ENCODE measurements at places on chromosomes 1 and 21.

- DNase-seq = no peak
Measured at GRCh38 chr1:201511941-201512539, 5.1 kb upstream of the CSRP1 start.

DNA sequence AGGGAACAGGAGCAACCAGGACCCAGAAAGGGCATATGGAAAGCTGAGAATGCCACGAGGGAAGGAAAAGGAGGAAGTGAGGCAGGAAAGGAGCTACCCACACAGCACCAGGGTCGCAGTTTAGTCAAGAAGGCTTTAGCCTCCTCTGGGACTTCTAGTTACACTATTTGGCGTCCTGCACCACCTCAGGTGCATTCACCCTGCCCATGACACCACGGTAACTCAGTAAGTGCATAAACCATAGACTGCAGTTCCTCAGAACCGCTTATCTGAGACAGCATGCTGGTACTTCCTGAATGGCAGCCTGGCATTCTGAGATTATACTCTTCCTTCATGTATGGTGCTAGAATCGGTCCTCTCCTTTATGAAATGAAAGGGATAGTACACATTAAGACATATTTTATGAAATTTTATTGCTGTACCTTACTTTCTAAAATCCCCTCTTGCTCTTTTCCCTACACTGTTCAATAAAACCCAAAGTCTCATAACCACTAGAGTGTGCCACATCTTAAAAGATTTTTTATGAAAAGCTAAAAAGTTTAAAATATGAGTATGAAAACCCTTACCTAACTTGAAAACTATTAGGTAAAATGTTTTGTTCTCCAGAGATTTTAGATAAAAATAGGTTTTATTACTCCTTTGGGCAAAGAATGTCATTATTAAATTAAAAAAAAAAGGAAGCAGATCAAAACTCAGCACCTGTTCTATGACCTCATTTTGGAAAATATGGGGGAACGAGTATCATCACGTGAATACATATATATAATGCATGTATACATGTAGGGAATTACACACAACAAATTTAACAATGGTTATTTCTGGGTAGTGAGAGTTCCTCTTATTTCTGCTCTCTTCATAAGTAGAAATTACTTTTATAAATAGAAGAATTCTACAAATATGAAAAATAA, 67.3 kb downstream of the VAV3 start:
- no peak for DNase-seq

DNA sequence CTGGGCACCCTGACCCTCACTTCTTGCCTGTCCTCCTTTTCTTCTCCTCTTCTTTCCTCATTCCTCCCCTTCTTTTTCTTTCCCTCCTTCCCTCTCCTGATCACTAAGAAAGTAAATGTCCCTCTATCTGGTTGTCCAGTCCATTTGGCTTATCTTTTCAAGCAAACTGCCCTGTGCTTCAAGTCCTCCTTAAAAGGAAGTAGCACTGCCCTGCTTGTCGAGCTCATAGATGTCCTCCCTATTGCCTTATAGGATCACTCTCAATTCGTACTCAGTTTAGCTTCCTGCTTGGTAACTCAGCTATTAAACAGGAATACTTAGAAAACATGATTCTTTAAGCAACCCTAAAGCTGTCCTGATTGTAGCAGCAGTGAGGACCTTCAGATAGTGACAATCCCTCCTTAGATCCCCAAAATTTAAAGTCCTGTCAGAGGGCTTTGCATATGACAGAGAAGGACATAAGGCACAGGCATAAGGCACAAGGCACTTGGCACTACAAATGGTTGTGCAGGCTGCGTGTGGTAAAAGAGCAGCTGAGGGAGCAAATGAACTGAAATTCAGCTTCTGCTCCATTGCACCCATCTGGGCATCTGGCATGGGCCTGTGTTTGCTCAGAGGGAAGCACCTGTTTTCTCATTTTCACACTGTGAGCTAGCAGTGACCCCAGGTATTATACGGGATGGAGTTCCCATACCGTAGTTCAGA, 26.1 kb upstream of the SLAMF6 start:
- DNase-seq = no peak

- no peak for DNase-seq
Measured at GRCh38 chr1:210696709-210697108, 368.0 kb downstream of the HHAT start.

GRCh38 chr1:239218301-239218700, 168.1 kb upstream of the CHRM3 start:
- no peak for DNase-seq

GRCh38 chr1:51910221-51911000, 31.9 kb upstream of the NRDC start:
- DNase-seq = no peak

GRCh38 chr1:3910857-3911845, 11.1 kb upstream of the C1orf174 start:
- DNase-seq = peak; percentile 35

DNA sequence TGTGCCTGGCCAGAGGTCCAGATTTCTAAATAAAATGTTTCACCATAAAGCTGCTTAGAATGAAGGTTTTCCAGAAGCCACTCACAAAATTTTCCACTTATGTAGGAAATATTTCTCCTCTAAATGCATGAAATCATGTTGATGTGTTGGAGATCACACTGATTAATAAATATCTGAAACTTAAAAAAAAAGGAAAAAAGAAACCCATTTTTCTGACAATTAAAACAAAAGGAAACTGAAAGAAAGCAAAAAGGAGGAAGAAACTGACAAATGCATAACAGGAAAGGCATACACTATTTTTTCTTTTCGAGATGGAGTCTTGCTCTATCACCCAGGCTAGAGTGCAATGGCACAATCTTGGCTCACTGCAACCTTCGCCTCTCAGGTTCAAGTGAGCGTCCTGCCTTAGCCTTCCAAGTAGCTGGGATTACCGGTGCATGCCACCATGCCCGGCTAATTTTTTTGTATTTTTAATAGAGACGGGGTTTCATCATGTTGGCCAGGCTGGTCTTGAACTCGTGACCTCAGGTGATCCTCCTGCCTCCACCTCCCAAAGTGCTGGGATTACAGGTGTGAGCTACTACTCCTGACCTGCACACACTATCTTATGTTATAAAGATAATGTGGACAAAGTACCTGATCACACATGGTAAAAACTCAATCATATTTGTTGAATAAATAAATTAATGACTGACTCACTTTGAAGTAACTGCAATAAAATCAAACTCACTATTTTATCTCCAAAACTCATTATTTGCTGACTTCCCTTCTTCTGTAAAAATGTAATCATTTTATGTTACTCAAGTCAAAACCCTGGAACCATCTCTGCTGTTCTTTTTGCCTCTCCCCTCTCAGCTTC, 149.8 kb upstream of the NR5A2 start:
- no peak for DNase-seq

DNA sequence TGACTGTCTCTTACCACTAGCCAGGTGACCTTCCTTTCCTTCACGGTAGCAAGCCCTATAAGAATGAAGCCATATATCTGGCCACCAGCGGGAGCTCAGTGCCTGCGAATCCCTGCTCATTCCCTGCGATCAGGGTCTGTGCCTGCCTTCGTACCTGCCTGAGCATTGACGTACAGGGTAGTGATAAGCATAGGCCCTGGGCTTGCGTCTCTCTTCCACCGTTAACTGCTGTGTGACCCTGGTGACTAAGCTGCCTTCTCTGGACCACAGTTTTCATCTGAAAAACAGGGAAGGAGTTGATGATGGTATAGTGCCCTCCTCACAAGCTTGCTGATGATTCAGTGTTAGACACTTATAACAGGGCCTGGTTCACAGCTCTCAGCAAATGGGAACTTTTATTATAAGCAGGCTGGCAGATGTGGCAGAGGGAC, 4.1 kb downstream of the ZC3H12A start:
- DNase-seq = no peak

DNA sequence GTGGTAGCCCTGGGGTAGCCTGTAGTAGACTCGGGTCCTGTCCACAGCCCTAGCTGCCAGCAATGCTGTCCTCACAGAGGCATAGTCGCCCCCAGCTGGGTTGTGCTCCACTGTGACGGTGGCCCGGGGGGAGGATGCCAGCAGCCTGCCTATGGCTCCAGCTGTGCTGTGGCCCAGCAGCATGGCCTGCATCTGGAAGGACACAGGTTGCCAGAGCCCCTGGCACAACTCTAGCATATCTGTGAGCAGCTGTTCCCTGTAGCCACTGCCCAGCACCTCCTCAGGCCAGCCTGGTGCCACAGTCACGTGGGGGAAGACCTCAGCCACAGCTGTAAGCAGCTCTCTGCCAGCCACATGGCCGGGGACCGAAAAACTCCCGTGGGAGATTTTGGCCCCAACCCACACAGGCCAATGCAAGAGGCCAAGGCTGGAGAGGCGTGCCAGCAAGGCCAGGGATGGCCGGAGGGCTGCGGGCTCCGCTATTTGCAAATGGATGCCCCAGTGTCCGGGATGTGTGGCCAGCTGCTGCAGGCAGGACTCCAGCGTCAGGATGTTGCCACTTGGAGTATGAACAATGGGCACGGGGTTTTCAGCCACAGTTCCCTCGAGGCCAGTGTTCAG, 13.9 kb downstream of the FAM151A start:
- no peak for DNase-seq

DNA sequence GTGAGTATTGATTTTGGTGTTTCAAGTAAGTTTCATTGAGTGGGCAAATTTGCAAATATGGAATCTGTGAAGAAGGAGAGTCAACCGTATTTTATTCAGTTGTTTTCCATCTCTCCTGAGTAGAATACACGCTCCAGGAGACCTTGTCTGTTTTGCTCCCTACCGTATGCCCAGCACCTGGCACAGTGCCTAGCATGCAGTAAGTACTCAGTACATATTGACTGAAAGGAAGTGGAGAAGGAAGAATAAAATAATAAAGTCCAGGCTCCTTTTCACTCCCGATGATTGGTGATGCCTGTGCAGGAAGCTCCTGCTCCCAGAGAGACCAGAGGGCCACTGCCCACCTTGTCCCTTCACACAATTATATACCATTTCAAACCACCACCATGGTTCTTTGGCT, 59.4 kb upstream of the NEK2 start:
- peak; percentile 93 for DNase-seq

GRCh38 chr1:105260001-105260400, 1510.3 kb downstream of the AMY1C start:
- DNase-seq = no peak

- no peak for DNase-seq
Measured at GRCh38 chr1:84376000-84376910, 22.0 kb upstream of the DNASE2B start.

GRCh38 chr1:3519301-3519885, 64.9 kb downstream of the ARHGEF16 start:
- DNase-seq = no peak

GRCh38 chr1:70909262-70909822, 138.3 kb downstream of the PTGER3 start:
- DNase-seq = no peak

DNA sequence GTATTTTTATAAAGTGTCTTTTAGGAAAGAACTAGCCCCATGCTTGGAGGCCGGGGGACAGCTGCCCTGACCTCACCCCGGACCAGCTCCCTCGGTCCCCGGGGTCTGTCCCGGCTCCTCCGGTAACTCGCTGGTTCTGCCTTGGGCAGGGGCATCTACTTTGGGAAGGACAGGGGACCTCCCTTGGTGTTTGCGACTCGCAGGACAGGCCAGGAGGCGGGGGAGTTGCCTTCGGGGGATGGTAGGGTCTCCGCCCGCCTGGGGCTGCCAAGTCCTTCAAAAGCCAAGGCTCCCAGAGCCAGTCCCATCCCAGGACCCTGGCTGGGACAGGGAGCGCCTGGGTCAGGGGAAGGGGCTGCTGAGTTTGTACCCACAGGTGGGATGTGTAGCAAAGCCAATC, 157.9 kb downstream of the PEX14 start:
- DNase-seq = no peak

- peak; percentile 77 for DNase-seq
Measured at GRCh38 chr1:8704866-8705506, 112.5 kb downstream of the RERE start.

- no peak for DNase-seq
Measured at GRCh38 chr1:239835946-239836440, 255.7 kb upstream of the FMN2 start.

- no peak for DNase-seq
Measured at GRCh38 chr1:155002464-155003226, at the start of gene ZBTB7B. Gene ZBTB7B, plus strand, starts transcription at chr1:155002802. Its CDS starts 11,859 bp downstream, at chr1:155014661.

DNA sequence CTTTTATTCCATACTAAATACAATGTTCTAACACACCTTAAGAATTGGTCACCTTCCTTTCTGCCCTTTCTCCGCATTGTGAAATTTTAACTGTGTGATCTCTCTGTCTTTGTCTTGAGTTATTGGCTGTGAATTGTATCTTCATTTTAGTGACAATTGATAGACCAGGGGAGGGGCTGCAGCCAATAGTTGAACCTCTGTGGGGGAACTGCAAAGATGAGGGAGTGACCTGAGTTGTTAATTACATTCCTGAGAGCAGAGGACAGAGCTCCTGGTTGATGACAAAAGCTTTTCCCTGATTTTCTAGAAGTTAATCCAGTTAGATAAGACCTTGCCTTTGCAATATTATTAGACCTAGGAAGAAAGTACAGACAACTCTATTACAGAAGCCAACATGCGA, 1535.7 kb downstream of the BRINP3 start:
- no peak for DNase-seq

DNA sequence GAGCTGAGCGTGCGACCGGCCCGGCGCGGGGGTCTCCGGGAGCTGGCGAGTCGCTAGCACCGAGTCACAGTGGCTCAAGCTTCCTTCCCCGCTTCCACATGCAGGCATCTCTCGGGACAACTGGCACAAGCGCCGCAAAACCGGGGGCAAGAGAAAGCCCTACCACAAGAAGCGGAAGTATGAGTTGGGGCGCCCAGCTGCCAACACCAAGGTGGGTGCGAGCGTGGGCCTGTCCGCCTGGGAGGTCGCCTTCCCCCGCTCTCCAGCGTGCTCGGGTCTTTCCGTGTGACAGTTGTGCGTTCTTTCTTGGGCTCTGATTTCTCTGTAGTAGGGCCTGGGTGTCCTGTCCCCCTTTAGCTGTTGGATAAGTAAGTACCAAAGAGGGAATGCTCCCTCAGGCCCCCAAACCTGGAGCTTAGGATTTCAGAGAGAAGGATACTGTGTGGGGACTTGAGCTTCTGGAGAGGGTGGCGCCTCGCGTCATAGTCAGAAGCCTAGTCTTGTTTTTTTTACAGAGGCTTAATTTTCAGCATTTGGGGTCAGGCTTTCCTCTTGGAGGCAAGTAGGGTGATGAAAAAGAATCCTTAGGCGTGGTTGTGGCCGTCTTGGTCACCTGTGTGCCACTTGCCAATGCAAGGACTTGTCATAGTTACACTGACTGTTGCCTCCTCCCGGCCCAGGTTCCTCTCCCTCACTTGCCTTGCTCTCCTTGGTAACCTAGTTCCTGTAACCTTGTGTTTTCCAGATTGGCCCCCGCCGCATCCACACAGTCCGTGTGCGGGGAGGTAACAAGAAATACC, 790 bp downstream of the RPS8 start:
- DNase-seq = no peak

DNA sequence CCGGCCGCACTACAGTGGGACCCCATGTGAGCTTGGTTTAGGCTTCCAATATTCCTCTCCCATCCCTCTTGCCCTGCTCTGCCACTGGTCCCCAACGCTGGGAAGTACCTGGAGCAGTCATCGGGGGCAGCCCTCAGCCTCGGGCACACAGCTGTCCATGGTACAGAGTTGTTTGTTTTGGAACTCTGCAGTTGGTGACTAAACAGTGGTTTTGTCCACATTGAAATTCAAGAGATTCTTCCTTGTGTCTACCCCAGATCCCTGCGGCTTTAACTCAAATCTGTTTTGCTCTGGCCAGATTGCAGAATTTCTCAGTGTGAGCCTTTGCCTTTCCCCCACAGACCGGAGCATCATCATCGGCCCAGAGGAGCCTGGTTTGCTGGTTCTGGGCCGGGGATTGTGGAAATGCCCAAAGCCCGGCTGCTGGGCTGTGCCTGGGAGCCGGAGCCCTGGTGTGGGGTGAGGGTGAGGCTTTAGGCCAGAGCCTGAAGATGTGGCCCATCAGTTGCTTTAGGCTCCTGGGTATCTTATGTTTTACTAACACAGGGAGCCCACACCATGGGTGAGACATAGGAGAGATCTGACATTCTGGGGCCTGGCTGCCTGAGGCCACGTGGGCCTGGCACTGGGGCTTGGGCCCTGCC, 93.2 kb downstream of the ARHGEF10L start:
- DNase-seq = no peak
